ENCODE measurements at places on chromosomes 4 and X.

DNA sequence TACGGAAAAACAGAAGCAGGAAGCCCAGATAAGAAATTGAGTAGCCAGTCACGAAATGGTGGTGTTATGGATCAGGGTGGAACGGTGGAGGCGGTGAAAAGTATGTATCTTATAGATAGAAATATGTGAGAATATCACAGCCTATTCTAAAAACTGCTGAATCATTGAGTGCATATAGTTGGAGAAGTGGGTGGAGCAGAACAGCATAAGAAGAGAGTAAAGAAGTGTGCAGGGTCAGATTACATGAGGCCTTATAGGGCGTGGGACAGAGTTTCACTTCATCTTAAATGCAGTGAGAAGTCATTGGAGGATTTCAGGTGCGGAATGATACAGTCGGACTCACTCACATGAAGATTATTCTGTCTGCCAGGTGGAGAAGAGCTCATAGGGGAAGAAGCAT, 293.1 kb downstream of the TRIML1 start:
- DNase-seq = no peak

DNA sequence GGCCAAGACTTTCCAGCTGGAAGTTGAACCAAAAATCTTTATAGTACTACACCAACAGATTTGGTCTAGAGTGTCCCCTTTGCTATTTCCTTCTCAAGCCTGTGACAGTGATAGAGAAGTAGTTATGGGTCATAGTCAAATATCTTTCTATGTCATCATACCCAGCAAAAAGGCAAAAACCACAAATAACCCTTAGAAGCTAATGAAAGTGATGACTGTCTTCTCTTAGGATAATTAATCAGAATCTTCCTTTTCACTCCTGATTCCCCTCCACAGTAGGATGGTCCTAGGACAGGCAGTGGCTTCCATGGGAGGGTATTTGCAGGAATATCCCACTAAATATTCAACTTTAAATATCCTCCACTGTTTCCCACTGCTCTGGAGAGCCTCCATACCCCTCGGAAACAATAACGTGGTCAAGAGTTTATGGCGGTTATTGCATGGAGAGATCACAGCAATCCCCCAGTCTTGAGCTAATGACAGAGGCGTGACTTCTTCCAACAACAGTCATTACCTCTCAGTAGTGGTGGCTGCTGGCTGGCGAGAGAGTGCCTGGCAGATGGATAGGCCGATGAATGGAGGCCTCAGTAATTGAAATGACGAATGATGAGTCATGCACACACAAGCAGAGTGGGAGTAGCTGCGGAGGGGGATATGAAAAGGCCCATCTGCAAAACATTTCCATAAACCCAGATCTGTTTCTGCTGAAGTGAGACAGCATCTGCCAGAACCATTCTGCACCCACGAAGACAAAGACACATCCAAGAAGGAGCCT, 154.9 kb downstream of the STK32B start:
- DNase-seq = no peak

GRCh38 chr4:114384629-114385028, 214.0 kb upstream of the UGT8 start:
- DNase-seq = peak; percentile 9

DNA sequence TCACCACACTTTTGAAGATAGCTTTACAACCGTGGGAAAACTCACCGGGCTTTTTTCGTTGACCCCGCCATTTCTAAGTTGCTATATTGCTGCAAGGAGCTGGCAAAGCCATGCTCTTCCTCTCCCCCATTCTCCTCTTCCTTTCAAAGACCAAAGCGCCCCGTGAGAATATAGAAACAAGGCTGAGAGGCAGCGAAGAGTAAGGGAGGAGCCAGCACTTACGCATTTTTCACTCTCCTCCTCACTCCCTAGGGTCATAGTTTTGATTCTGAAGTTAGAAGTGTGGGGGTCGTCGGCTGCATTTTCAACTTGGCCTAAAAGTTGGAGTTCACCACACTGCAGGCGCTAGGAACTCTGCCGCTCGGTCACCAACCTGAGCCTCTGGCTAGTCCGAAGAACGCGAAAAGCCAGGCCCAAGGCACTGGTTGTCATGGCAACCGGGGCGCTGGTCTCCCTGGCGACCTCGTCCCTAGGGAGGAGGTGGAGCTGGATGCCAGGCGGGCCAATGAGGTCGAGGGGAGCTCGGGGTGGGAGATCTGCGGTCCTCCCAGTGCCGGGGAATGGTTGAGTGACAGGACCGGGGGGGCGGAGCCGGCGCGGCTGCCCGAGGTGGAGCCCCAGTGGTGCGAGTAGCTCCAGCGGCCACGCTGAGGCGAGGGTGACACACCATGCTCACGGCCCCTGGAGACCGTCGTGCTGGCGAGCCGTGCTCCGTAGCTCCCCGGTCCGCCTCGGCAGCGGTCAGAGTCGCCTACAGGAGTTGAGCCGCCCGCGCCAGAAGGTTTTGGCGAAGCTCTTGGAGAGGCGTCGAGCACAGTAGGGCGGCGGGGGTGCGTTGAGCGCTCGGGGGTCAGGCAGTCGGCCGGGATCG, at the start of gene PTPN13:
TSS of gene PTPN13 (plus strand) at position 628 of the 871 bp plus-strand sequence. CDS start 40,942 bp downstream, outside the sequence.
- peak; percentile 84 for DNase-seq

DNA sequence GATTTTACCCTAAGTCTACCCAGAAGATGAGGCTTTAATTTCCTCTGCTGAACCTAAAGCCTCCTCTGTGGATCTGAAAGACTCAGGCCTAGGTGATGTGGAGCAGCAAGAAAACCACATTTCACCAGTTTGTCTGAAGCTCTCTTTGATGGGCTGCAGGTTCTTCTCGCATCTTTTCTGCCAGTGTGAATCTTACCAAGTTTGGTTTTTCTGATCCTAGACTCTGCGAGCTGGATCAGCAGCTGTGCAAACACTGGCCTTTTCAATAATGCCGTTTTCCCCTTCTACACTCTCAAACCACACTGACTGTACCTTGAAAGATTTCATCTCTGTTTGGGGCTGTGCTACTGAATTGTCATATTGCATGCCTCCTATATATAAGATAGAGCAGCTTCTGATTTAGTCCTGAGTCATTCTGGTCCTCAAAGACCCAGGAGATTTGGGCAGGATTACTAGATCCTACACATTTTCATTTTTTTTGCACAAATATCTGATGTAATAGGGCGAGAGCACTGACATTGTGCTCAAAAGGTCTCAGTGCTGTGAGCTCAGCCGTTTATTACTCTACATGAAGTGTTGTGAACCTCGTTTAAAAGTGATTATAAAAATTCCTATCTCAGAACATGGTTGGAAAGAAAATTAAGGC, 133.6 kb upstream of the FAM9C start:
- DNase-seq = no peak

- no peak for DNase-seq
Measured at GRCh38 chrX:69179380-69179911, 14.2 kb upstream of the PJA1 start.

- DNase-seq = no peak
Measured at GRCh38 chr4:117334451-117335188, 249.2 kb upstream of the TRAM1L1 start.

- no peak for DNase-seq
Measured at GRCh38 chr4:128974136-128974581, 119.2 kb downstream of the SCLT1 start.

- no peak for DNase-seq
Measured at GRCh38 chrX:24133312-24133711, 16.2 kb upstream of the ZFX start.

GRCh38 chr4:169042608-169043007, 32.6 kb upstream of the CBR4 start:
- DNase-seq = no peak

- no peak for DNase-seq
Measured at GRCh38 chr4:130825284-130825683, 1729.3 kb downstream of the C4orf33 start.

- no peak for DNase-seq
Measured at GRCh38 chr4:119238068-119238722, 25.7 kb downstream of the USP53 start.

DNA sequence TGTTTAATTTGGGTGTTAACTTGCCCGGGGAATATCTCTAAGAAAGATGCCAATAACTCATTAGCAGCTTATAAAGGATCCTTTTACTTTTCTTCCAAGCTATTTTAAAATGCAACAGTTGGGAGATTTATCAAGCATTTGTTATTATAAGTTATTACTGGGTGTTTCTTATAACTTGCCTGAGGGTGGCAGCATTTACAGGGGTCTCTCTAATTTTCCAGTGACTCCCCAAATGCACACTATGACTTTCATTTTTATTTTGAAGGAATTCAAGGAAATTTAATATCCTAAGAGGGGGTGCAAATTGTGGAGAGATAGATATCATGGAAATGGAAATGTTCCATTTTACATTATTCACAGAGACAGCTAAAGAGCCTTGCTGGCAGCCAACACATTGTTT, 138.0 kb downstream of the PDGFRA start:
- no peak for DNase-seq

DNA sequence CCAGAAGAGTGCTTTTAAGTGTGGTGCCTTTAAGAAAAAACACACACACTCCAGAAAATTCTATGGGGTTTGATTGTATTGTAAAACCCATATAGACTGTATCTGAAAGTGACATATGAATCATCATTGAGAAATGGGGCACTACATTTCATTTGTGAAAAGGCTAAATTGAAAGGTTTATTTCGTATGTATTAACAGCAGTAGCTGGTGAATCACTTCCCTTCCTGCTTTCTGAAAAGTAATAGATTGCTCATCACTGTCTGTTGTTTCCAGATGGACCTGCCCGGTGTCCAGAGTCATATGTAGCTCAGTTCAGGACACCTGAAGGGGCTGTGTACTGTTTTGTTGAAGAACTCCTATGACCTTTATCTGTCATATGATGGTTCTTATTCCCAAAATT, 28.1 kb upstream of the HPRT1 start:
- no peak for DNase-seq

- no peak for DNase-seq
Measured at GRCh38 chrX:147848543-147849443, 62.9 kb upstream of the FMR1 start.

DNA sequence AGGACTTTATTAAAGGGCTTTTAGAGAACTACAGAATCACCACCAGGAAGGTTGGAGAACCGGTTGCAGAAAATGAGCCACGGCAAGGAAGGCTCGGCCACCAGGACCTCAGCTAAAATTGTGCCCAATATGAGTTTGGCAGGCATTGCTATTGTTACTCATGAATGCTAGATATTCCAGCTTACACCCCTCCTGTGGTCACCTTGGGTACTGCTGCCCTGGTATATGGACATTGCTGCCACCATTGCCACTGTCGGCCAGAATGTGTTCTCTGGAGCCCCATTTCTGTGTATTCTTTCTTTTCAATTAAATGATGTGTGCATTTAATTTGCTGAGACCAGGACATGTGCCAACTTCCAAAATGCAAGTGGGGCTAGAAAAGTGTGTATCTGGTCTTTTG, 626.7 kb upstream of the BOD1L1 start:
- DNase-seq = no peak

DNA sequence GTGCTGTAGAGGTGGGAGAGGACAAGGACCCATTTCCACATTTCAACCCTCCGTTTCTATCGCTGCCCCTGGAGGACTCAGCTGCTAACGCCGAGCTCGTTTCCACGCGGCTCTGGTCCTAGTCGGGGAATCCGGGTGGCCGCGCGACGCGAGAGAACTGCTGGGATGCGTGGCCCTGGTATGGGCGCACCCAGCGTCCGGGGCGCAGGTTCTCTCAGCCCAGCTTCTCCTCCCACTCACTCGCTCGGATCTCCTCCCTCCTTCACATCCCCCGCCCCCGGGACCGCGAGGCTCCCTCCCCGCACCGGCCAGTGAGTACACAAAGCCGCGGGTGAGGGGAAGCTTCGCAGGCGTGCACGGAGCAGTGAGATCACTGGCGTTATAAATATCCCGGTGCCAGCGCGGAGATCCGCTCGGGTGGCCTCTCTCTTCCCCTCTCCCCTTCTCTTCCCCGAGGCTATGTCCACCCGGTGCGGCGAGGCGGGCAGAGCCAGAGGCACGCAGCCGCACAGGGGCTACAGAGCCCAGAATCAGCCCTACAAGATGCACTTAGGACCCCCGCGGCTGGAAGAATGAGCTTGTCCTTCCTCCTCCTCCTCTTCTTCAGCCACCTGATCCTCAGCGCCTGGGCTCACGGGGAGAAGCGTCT, at the start of gene FGF5:
TSS of gene FGF5 (plus strand) at position 412 of the 649 bp plus-strand sequence. CDS start at position 573, 161 bp downstream.
- no peak for DNase-seq

DNA sequence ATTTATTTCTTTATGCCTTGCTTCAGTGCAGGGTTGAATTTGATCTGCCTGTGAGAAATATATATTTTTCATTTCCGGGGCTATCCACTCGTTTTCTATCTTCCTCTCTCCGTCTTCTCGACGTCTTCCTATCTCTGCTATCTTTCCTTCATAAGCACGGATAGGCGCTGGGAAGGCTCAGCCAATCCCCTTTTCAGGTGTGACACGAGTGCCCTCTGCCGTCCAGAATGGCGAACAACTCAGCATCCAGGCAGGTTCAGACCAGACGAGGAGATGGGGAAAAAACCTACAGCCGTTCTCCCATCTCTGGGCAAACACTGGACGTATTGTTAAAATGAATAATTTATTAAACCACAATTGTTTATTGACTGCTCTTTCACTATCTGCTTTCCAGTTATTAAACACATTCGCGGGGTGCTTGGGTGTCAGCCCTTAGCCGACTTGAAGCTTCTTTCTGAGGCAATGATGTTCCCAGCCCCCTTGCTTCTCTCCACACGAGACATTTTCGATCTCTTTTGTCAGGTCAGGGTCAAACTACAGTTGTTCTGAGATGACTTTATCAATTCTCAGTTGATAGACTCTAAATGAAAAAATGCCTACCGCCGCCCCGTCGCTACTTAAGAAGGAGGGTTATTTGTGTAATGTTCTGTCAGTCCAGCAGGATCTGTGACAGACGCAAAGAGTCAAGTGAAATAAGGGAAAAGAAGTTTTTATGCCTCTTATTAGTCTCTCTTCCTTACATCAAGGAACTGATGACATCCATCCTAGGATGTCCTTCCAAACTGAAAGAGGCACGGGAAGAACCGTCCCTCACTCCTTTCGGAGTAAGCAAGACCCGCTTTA, 96.3 kb upstream of the NOCT start:
- DNase-seq = peak; percentile 35

- DNase-seq = no peak
Measured at GRCh38 chrX:117990438-117990837, 126.2 kb downstream of the KLHL13 start.

GRCh38 chrX:43238461-43238945, 417.6 kb upstream of the MAOA start:
- DNase-seq = no peak

DNA sequence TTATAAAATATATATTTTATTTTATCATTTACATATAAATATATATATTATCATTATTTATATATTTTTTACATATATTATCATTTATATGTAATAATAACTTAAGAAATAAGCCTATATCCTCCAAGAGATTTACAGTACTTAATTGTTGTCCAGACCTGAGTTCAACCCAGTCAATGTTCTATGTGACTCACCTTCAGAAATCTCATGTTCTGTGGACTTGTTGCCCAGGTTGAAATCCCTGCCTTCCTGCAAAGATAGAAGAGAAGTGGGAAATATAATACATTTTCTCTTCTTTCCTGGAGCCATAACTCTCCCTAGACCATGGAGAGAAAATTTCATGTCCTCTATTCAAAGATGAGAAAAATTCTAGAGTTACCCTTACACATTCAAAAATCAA, 247.3 kb downstream of the PARM1 start:
- no peak for DNase-seq

- peak; percentile 67 for DNase-seq
Measured at GRCh38 chr4:15805583-15806517, 27.7 kb downstream of the CD38 start.

GRCh38 chrX:72018277-72019112, 107.8 kb downstream of the NHSL2 start:
- peak; percentile 86 for DNase-seq

- DNase-seq = no peak
Measured at GRCh38 chr4:106355193-106355592, 13.4 kb downstream of the GIMD1 start.

All from CD4-positive, alpha-beta T cell treated with Interleukin-10 for 1 hour (primary cell).